ENCODE measurements at places on chromosomes 3 and 15.

DNA sequence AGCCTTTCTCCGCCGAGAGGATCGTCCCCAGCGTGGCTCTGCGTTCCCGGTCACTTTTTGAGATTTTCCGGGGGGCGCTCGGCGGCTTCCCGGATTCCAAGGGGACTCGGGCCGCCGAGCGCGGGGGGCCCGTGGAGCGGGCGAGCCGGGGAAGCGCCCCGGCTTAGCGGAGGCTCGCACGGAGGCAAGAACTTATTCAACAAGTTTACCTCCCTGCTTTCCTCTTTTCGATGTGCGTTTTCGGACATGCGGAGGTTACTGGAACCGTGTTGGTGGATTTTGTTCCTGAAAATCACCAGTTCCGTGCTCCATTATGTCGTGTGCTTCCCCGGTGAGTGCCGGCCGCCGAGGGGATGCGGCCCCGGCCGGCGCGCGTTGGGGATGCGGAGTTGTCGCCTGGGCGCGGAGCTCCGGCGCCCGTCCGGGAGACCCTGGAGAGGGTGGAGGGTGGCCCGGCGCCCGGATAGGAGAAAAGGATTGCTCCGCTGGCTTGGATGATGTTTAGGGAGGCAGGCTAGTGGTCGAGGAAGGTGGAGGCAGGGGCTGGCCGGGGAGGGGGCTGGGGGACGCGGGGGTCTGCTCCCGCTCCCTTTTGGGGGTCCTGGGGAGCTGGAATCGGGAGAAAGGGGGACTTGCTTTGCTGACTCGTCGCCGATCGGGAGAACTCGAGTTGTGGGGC is 810 bp downstream of the PTPRG start:
- DNase-seq, result no peak

DNA sequence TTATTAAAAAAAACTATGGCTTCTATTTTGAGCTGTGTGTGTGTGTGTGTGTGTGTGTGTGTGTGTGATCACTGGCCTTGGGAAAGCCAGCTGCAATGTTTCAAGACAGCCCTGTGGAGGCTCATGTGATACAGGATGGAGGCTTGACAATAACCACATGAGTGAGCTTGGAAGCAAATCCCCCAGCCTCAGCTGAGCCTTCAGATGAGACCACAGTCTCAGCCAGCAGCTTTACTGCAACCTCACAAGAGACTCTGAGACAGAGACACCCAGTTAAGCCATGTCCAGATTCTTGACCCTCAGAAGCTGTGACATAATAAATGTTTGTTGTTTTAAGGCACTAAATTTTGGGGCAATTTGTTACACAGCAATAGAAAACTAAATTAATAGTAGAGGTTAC is 52.5 kb downstream of the GRK7 start:
- DNase-seq, result no peak

- no peak for DNase-seq
Observed at GRCh38 chr3:123732447-123732846, 147.6 kb upstream of the HACD2 start.

- no peak for DNase-seq
Observed at GRCh38 chr15:68303560-68304436, 26.3 kb downstream of the FEM1B start.

- no peak for DNase-seq
Observed at GRCh38 chr15:49560045-49560444, 60.6 kb downstream of the FAM227B start.

GRCh38 chr3:50577348-50577747 is 8.0 kb downstream of the HEMK1 start:
- no peak for DNase-seq

- DNase-seq, result no peak
Observed at GRCh38 chr3:103873897-103874545, 1439.2 kb downstream of the ZPLD1 start.

DNA sequence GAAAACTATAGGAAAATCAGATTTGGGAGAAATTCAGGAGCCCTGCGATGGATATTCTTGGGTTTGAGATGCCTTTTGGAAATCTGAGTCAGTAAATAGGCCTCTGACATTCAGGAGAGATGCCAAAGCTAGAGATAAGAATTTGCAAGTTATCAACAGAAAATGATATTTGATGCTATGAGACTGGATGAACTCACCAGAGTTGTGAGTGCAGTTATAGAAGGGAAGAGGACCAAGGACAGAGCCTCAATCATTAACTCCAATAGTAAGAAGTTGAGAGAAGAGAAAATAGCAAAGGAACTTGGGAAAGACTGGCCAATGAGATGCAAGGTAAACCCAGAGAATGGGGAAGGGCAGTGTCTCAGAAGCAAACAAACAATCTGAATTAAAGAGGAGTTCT is 7.9 kb upstream of the ANO10 start:
- DNase-seq, result no peak

DNA sequence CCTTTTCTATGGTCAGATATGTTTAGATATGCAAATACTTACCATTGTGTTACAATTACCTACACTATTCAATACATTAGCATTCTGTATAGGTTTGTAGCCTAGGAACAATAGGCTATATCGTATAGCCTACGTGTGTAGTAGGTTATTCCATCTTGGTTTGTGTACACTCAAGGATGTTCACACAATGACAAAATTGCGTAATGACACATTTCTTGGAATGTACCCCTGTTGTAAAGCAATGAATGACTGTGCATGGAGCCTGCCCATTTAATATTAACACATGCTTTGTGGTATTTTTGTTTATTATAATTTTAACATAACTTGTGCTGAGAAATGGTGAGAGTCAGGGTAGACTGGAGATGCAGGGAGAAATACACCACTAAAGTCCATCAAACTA is 154.9 kb downstream of the LEKR1 start:
- no peak for DNase-seq

DNA sequence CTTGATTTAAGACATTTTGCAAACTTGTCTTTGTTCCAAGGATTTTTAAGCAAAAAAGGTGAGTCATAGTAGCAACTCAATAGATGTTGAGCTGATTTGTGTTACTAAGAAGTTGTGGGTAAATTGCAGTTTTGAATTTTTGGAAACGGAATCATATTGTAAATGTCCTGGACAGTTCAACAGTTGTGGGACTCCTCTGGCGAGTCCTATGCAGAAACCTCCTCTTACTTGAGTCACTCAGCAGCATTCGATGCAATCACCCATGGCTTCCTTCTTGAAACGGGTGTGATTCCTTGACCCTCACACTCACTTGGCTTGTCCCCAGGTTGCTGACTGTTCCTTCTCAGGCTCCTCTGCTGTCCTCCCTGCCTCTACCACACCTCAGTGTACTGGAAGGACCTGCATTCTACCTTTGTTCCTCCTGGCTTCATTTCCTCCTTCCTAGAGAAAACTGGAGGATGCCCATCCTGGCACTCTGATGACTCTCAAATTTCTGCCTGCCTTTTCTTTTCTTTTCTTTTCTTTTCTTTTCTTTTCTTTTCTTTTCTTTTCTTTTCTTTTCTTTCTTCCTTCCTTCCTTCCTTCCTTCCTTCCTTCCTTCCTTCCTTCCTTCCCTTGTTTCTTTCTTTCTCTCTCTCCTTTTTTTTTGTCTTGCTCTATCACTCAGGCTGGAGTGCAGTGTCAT is 52.8 kb upstream of the DGKG start:
- DNase-seq, result peak; percentile 73

DNA sequence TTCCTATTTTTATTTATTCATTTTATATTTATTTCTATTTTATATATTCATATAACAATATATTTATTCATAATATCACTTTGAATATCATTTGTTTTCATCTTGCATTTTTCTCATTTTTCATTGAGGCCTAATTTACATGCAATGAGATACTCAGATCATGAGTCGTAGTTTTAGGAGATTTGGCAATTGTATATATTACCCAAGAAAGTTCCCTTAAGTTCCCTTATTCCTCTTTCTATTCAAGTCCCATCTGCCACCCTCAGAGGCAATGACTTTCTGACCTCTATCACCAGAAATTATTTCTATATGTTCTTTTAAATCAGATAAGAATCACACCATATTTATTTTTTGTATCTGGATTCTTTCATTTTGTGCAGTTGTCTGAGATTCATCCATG is 329.1 kb upstream of the TPRG1 start:
- DNase-seq, result peak; percentile 70

DNA sequence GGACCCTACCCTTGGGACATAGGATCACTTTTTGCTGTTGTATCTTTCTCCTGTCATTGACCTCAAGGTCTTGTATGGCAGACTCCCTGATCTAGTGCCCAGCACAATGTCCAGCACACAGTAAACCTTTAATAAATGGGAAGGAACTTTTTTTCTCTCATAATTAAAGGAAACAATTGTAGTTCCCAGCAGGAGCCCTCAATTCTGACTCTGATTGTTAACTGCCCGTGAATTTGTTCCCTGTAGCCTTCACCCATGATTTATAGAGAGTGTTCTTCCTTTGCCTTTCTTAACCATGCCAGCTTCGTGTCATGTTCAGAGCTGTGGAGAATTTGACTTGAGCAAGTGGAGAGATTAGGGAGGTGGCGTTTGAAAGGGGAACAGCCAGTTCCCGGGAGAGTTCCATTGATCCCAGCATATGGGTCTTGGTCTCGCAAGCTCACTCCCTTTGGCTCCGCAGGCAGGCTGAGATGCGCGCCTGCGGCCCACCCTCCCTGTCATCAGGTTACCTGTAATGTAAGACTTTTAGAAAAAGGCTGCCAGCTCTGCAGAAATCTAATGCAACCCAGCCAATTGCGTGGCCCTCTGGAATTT is 182.6 kb downstream of the TP63 start:
- no peak for DNase-seq

GRCh38 chr3:45337839-45338470 is 50.4 kb upstream of the LARS2 start:
- DNase-seq, result no peak

DNA sequence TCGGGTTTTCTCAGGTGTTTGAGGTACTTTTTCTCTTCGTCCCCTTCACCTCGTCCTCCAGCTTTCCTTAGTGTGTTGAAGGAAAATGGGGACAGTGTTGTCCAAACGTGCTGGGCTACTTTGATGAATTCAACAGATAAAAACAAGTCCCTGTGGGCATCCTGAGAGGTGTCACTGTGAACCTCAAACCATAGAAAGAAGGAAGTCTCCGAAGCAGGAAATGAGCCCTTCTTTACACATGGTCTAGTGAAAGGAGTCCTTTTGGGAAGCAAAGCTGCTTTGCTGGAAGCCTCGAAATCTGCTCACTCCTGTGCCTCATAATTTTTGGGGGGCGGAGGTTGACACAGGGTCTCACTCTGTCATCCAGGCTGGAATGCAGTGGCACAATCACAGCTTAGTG is 10.6 kb downstream of the IL17RB start:
- DNase-seq, result no peak

DNA sequence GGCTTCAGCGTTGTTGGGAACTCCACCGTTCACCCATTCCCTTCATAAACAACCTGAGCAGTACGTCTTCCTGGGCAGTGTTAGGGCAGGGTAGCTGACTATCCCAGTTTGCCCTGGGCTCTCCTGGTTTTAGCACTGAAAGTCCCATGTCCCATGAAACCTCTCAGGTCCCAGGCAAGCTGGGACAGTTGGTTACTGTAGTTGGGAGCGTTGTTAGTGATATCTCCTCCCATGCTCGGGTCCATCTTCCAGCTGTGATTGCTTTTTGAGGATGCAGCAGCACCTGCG is 60.9 kb upstream of the HERC1 start:
- no peak for DNase-seq

DNA sequence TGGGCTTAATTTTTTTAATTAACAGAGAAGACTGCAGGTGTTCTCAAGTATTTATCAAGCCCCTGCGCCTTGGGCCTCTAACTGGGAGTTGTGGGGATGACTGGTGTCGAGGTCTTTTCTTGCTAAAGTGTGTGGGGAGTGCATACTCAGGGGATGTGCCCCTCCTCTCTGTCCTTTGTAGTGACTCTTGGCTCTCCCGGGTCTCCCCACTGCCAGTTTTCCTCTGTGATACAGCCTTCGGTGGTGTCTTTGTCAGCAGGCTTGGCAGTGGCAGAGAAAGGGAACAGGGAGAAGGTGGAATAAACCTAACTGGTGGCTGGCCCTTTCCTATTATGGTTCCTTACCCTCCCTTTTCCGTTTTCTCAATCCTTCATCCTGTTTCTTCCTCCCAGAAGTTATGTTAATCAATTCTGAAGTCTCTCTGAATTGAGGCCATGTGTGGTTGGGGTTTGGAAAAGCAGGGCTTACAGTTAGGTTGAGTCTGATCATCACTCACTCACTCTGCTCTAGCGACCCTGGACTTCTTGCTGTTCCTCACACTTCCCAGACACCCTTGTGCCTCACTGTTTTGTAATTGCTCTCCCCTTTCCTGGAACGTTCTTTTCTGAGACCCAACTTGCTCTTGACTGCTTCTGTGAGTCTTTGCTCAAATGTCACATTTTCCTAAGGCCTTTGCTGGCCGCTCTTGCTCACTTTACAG is 158.1 kb downstream of the PTPRG start:
- DNase-seq, result no peak

DNA sequence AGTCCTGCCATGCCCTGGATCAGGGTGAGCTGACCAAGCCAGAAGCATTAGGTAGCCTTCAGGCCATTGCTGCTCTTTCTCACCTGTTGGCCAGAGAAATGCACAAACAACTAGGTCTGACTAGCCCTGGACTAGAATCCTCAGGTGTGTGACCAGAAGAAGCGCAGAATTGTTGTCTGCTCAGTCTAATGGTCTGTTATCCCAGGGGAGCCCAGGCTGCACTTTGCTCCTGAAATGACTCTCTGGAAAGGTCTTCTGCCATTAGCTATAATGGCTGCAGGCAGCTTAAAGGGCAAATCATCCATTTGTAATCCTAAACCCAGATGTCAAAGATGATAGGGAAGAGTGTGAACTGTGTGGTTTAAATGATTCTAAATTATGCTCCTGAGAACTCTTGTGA is 246.1 kb downstream of the NFKBIZ start:
- DNase-seq, result no peak

GRCh38 chr3:185363662-185364203 is 797 bp downstream of the MAP3K13 start:
- no peak for DNase-seq

GRCh38 chr3:16177962-16178627 is 3.6 kb downstream of the GALNT15 start:
- DNase-seq, result peak; percentile 95

DNA sequence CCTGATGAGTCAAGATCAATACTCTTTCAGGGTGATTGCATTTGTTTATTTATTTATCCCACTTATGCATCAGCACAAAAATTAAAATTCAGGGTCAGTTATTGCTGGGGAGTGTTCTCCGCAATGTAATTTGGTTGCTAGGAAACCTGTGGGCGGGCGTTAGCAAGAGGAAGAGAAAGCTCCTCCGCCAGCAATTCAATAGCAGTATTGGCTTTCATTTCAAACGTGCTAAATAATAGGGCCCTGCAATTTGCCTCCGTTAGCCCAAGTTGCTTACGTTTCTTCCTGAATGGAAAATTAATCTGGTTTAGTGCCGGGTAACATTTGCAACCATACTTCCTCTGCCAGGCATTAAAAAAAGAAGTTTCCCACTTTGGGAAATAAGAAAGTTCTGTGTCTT is 35.5 kb upstream of the PLCL2 start:
- DNase-seq, result no peak

GRCh38 chr3:145272684-145273083 is 888.3 kb downstream of the PLOD2 start:
- peak; percentile 48 for DNase-seq

- DNase-seq, result peak; percentile 55
Observed at GRCh38 chr3:143207338-143207961, 87.9 kb downstream of the CHST2 start.
